Effector CD8-positive, alpha-beta T cell (primary cell): ENCODE measurements at places on chromosomes 13 and 19.

DNA sequence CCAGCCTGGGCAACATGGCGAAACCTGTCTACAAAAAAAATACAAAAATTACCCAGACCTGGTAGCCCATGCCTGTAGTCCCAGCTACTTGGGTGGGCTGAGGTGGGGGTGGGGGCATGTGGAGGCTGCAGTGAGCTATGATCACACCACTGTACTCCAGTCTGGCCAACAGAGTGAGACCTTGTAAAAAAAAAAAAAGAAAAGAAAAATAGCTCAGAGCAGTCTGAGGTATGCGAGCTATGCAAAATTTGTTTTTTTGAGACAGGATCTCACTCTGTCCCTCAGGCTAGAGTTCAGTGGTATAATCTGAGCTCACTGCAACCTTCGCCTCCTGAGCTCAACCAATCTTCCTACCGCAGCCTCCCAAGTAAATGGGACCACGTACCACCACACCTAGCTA, 7.1 kb upstream of the TOMM40 start:
- no peak for DNase-seq

- no peak for DNase-seq
Observed at GRCh38 chr13:72716776-72717175, 10.7 kb downstream of the MZT1 start.

- DNase-seq, result no peak
Observed at GRCh38 chr19:42113641-42114348, 18.5 kb downstream of the POU2F2 start.

- DNase-seq, result no peak
Observed at GRCh38 chr19:35592226-35592625, 6.3 kb downstream of the PMIS2 start.

GRCh38 chr13:98650396-98651107, 73.6 kb upstream of the STK24 start:
- no peak for DNase-seq

- DNase-seq, result no peak
Observed at GRCh38 chr19:6988257-6988656, 33.0 kb downstream of the MBD3L2B start.

DNA sequence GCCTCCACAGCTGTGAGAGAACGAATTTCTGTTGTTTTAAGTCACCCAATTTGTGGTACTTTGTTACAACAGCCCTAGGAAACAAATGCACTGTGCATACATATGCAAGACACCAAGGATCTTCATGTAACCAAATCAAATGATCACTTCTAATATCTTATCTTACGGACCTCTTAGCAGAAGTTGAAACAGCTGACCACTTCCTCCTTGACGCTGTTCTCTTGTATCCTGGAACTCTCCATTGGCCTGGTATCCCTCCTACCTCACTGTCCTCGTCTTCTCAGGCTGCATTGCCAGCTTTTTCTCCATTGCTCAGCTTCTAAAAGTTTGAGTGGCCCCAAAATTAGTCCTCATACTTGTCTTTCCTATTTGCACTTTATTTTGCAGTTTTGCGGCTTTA, 200.4 kb downstream of the DLEU7 start:
- no peak for DNase-seq

DNA sequence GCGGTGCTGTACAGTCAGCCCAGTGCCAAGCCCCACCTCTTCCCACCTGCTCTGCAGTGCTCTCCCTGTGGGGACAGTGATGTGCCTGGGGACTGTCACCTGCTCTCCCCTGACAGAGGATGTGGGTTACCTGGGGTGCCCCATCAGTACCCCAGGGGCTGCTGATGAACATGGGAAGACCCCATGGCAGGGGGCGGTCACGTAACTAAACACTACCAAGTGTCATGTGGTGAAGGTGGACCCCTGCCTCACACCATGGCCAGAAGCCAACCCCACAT, 12.7 kb downstream of the KDM4B start:
- DNase-seq, result no peak
